ENCODE measurements at places on chromosomes 4 and X.
A peak's percentile ranks its signal among the peaks of the same experiment; 100 is the strongest.

GRCh38 chr4:155777971-155778735, 19.3 kb downstream of the GUCY1B1 start:
- DNase-seq: no peak

DNA sequence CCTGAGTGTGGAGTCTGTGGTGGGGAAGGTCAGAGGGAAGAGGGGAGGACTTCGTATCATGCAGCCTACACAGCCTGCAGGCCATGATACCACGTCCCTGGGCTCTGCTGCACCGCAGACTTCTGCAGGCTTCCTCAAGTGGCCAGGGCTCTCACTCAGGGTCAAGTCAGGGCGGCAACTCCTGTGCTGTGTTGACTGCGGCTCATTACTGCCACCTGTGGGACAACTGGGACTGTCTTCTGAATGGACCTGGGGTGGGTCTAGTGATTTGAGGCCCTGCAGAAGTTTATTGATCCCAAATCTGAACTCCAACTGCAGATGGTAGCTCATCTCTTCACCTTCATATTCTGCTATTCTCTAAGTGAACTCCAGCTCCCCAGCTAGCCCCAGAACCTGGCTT, 167.1 kb downstream of the NSUN7 start:
- DNase-seq: peak; percentile 70

DNA sequence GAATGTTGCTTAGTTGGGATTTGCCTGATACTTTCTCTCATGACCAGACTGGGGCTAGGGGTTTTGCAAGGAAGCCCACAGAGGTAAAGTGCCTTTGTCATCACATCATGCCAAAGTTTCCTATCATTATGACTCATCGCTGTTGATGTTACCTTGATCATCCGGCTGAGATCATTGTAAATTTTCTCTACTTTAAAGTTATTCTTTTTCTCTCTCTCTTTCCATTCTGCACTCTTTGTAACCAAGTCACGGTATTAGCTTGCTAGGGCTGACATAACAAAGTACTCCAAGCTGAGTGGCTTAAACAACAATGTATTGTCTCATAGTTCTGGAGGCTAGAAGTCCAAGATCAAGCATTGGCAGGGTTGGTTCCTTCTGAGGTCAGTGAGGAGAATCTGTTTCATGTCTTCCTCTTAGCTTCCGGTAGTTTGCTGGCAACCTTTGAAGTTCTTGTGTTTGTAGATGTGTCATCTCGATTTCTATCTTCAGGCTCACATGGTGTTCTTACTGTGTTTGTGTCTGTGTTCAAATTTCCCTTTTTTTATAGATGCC, 113.0 kb downstream of the DTHD1 start:
- DNase-seq: no peak

DNA sequence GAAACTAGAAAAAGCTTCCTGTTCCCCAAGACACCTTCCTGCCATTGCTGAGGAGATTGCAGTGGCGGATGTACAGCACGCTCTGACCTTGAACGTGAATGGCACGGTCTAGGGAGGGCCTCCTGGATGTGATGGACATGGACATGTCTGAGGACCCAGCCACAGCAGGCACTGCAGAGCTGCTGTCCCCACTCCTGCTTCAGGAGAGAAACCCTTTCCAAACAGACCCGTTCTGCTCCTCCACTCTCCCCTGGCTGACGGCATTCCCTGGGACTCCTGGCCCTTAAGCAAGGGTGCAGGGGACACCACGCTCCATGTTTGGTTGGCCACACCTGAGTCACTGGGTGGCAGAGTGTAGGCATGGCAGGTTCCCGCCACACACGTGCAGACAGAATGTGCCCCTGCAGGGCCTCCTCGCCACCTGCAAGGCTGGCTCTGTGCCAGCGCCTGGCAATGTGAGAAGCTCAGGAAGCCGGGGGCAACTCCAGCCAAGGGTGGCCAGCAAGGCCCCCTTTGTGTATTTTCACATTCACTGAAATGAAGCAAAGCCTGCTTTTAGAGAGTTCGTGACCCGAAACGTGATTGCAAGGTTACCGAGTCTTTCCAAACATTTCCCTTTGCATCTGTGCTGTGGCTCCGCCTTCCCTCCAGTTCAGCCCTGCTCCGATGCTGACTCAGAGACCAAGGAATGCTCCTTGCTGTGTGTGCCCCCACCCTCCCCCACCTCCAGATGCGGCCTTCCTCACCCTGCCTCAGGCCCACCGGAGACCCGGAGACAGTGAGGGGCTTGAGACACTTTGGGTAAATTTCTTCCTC, 46.1 kb downstream of the HTRA3 start:
- no peak for DNase-seq

GRCh38 chr4:22901631-22902030, 208.9 kb downstream of the GBA3 start:
- DNase-seq: no peak

Measured in suppressor macrophage treated with lipopolysaccharide for 1 hour (primary cell).